ENCODE measurements at places on chromosomes 2 and 18.

GRCh38 chr2:146678516-146678915, 1166.3 kb upstream of the ACVR2A start:
- DNase-seq: no peak

GRCh38 chr2:83959266-83959665, 499.8 kb downstream of the SUCLG1 start:
- DNase-seq: no peak

GRCh38 chr2:57602733-57603132, 443.9 kb upstream of the VRK2 start:
- no peak for DNase-seq

GRCh38 chr2:242063436-242063835, 193.9 kb downstream of the RTP5 start:
- no peak for DNase-seq

DNA sequence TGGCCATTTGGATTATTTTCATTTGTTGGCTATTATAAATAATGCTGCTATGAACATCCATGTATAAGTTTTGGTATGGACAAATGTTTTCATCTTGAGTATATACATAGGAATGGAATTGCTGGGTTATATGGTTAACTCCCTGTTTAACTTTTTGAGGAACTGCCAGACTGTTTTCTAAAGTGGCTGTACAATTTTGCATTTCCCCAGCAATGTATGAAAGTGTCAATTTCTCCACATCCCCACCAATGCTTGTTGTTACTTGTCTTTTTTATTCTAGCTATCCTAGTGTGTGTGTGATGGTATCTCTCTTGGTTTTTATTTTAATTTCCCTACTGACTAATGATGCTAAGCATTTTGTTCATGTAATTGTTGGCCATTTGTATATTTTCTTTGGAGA, 90.6 kb upstream of the CYP26B1 start:
- DNase-seq: no peak

DNA sequence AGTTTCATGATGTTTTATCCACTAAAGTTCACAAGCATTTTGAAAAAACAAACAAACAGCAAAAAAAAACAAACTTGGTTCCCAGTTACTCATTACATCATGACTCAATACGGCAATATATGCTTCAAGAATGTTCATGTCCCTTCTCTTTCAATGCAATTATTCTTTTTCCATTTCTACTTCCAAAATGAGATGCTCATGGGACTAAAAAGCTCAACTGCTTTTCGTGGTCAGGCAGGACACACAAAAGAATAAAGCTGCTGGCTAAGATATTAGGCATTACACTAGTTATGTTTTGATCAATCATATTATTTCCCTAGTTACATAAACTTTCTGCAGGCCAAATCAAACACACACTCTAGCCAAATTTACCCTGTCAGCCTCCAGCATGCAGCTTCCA, 301.3 kb downstream of the EPHA4 start:
- no peak for DNase-seq

GRCh38 chr2:236157366-236157765, 10.8 kb downstream of the GBX2 start:
- DNase-seq: no peak

- no peak for DNase-seq
Measured at GRCh38 chr2:139165041-139165440, 384.9 kb upstream of the NXPH2 start.

DNA sequence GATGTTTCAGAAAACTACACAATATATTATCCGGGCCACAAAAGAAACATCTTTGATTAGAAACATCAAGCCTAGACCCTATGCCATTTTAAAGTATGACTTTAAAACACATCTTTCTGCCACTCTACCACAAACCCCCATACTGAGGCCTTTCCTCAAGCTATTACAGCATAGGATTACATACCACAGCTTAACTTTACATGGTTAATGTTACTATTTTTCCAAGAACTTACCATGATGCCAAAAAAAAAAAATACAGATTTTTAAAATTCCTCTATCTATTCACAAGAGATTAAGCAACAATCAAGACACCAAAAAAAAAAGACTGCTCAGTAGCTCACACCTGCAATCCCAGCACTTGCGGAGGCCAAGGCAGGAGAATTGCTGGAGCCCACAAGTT, 9.0 kb downstream of the NCKAP1 start:
- no peak for DNase-seq

GRCh38 chr18:23131693-23132319, 3.5 kb upstream of the CABLES1 start:
- DNase-seq: peak; percentile 42

GRCh38 chr18:31679791-31680432, 4.5 kb downstream of the B4GALT6 start:
- no peak for DNase-seq

DNA sequence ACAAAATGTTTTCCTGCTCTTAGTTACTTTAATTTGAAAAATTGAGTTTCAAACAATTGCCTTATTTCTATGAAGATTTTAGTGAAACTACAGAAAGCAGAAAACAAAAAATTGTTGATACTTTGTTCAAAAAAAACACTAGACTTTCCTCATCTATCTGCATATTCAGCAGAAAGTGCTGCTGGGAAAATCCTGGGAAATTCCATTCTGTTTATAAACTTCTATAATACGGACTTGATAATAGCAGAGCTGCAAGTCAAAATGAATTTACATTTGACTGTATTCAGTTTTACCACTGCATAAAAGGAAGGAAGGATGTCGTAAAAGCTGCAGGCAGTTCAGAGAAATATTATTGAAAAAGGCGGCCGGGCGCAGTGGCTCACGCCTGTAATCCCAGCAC, 24.9 kb upstream of the ERICH2 start:
- DNase-seq: no peak

DNA sequence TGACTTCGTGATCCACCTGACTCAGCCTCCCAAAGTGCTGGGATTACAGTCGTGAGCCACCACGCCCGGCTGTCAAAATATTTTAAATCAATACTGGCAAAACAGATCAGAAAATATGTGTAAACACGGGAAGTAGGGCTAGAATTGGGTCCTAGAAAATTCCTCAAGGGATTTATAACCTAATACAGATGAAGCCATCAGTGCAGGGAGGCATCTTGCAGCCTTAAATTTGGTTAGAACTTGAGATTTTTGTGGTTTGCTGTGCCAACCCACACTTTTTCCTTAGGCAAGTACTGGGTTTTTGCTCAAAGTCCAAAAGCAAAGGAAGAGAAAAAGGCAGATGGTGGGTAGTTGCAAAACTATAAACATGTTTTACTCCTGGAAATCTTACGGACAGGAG, 33.7 kb upstream of the NFE2L2 start:
- DNase-seq: no peak

DNA sequence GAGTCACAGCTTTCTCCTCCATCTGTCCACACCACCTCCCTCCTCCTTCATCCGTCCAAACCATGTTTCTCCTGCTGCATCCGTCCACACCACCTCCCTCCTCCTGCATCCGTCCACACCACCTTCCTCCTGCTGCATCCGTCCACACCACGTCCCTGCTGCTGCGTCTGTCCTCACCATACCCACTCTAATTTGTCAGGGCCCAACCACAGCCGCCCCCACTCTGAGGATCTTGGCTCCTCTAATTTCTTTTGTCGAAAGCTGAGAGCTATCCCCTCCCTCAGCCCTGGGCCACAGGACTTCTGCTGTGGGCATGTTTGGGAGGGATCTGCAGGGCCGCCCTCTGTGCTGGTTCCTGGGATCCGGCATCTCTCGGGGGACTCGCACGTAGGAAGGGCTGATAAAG, 67.4 kb downstream of the TPO start:
- no peak for DNase-seq

GRCh38 chr2:160557903-160558302, 64.3 kb upstream of the RBMS1 start:
- no peak for DNase-seq

- no peak for DNase-seq
Measured at GRCh38 chr2:200592406-200593075, 6.7 kb downstream of the AOX1 start.

- no peak for DNase-seq
Measured at GRCh38 chr2:20182241-20182931, 42.5 kb downstream of the SDC1 start.

DNA sequence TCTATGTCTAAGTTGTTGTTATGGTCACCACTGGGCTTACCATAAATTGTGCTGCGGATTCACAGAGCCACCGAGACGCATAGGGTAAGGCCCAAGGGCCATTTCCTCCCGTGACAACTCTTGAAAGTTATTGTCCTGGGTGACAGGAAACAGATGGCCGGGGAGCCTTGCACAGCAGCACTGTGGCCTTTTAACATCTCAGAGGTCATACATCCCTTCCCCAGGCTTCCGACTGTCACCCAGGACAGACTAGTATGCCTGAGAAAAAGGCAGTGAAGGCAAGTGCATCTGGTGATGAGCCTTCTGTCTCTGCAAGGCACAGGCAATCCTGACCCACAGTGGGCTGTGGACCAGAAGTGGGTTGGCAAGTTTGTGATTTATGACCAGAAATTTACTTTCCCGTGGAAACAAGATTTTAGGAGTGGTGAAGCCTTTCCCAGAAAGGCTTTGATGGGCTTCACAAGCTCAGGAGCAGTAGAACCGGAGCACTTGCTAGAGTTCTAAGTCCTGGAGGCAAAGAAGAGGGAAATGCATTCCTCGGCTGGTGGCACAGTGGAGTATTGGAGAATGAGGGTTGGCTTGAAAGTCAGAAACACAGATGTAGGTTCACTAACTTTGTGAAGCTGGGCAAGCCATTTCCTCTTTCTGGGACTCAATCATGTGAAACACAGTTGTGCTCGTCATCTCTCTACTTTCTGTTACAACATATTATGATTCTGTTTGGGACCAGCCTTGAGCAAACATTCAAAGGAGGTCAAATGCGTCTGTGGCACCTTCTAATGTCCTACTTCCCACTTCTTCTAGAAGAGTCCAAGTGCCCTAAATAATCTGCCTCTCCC, 2.0 kb upstream of the CAPN14 start:
- DNase-seq: no peak
